ENCODE measurements at places on chromosomes 16 and 17.
A peak's percentile ranks its signal among the peaks of the same experiment; 100 is the strongest.

DNA sequence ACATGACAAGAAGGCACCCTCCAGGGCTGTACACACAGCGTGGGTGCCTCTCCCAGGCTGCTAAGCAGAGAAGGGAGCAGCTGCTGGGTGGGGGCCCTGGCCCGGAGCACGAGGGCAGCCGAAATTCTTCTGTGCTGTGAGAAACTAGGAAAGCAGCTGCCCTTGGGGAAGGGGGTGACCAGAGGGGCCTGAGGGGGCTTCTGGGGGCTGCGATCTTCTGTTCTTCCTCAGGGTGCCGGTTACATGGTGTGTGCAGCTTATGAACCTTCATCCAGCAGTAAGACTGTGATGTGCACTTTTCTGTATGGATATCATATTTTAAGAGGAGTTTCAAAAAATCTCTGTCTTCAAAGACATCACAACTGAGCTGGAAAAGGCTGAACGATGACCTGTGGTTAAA lies 43.2 kb upstream of the METRNL start:
- DNase-seq, result no peak

DNA sequence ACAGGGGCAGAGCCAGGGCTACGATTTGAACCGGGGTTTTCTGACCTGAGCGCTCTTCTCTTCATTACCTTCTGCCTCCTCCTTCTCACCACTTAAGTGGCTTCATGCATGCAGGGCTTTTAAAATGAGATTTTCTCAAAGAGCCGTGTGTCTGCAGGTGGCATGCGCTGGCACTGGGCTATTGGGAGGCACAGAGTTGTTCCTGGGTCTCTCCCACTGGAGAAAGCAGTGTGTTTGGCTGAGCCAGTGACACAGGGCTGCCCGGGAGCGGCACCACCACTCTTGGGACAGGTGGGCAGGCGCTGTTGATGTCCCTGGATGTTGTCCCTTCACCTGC lies 218.8 kb upstream of the CHMP6 start:
- DNase-seq, result no peak

DNA sequence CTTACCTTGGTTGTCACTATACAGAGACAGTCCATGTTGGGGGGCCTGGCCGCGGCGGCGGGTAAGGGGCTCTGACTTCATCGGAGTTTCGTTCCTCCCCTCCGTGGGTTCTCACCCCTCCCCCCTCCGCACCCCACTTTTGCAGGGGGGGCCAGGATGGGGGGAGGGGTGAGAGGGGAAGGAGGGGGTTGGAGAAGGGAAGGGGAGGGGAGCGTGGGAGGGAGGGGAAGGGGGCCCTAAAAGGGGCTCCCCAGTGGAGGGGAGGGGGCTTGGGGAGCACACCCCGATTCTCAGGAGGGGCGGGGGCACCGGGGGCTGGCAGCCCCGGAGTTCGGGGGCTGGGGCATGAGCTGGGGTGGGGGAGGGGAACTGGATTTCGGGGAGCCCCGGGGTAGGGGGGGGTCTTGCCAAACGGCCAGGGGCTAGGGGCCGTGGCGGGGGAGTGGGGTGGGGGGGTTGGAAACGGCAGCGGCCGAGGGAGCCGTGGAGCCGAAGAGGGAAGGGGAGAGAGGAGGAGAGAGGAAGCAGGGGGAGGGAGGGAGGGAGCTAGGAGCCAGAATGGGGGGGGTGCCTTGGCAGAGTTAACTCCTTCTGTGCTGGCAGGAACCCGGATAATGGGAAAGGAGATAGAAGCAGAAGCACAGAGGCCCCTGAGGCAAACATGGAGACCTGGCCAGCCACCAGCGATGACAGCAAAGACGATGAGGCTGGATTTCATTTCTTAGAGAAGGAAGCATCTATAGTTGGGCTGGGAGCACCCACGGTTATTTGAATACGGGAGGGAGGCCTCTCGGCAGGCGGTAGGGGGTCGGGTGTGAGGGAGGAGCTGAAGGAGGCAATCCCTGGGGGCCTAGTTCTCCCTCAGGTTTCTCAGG lies 2.3 kb downstream of the DLG4 start:
- peak; percentile 76 for DNase-seq

GRCh38 chr16:15653227-15653626 lies 3.2 kb downstream of the NDE1 start:
- peak; percentile 92 for DNase-seq

DNA sequence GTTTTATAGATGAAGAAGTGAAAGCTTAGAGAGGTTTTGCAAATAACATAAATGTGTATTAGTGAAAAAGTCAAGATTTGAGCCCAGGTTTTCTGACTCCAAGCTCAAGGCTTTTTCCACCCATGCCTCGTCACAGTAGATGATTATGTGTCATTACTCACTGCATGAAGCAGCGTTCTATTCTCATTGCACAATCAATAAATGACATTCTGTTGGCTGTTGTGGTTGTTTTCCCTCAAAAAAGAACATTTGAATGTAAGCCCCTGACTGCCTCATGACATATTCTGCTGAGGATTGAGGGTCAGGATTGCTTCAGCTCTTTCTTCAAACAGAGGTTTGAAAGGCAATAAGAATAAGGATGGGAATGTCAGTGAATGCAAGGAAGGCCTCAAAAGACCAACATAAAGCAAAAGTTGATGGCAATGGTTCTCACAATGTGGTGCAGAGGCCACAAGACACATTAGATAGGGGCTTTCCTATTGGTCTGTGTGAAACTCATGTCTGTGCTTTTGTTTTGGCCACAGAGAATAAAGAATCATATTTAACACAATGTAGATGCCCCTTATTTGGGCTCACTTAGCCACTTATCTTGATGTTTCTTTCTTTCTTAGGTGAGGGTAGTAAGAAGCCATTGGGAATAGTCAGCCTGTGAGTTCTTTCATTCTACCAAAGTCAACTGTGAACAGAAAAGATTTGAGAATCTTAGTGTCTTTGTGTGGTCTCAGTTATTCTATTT lies 5.4 kb upstream of the MMD start:
- peak; percentile 89 for DNase-seq

GRCh38 chr16:84740596-84741116 lies 40.9 kb downstream of the USP10 start:
- peak; percentile 69 for DNase-seq

DNA sequence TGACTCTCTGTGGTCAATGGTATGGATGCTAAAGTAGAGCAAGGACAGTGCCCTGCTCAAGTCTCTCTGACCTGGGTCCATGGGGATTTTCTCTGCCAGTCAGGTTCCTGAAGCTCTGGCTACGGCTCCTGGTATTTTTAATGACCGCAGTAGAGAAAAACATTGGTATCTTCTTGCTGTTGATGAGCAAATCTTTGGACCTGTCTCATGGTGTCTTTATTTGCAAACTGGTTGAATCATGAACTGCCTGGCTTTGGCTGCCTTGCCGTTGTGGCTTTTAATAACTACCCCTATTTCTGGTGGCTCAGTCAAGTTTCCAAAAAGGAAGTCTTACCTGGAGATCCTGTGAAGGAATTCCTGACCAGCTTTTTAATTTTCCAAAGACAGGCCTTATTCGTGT lies 8.7 kb downstream of the FAM234A start:
- DNase-seq, result no peak

GRCh38 chr16:13305019-13305755 lies 403.8 kb downstream of the SHISA9 start:
- no peak for DNase-seq

- no peak for DNase-seq
Observed at GRCh38 chr17:36066365-36066985, 2.4 kb downstream of the CCL18 start.

GRCh38 chr17:61203671-61204131 lies 195.9 kb upstream of the TBX2 start:
- no peak for DNase-seq

- DNase-seq, result peak; percentile 77
Observed at GRCh38 chr16:85370881-85371651, 242.1 kb upstream of the GSE1 start.

DNA sequence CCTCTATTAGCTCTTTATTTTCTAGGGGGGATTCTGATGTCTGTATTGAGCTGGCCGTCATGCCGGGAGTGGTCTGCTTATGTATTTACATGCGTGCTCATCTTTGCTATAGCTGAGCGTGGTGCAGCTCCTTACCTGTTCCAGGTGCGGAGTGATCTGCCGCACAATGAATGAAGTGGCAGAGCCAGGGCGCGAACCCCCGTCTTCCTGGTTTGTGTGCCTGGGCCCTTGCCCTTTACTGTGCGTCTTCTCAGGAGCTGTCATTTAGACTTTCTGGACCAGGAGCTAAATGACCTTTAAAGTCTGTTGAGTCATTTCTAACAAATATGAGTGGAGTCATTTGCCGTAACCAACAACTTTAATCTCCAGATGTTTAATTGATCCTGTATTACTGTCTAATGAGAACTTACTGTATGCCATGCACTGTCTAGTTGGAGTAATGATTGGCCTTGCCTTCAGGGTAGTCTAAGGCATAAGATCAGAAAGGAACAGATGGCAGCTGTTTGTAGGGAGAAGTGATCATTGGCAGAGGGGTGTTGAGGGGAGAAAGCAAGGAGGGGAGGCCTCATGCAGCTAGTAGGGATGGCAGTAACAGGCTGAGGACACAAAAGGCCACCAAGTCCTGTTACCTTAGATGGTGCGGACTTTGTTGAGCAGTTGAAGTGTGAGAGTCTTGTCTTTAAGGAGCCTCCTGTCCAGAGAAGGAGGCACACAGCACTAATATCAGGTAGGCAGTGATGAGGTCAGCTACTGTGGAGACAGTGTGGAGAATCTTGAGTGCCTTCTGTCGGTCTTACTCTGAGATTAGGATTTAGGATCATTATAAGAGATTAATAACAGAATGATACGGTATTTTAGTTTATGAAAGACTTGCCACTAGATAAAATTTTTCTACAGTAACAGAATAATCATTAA lies 53.9 kb downstream of the USP10 start:
- no peak for DNase-seq

DNA sequence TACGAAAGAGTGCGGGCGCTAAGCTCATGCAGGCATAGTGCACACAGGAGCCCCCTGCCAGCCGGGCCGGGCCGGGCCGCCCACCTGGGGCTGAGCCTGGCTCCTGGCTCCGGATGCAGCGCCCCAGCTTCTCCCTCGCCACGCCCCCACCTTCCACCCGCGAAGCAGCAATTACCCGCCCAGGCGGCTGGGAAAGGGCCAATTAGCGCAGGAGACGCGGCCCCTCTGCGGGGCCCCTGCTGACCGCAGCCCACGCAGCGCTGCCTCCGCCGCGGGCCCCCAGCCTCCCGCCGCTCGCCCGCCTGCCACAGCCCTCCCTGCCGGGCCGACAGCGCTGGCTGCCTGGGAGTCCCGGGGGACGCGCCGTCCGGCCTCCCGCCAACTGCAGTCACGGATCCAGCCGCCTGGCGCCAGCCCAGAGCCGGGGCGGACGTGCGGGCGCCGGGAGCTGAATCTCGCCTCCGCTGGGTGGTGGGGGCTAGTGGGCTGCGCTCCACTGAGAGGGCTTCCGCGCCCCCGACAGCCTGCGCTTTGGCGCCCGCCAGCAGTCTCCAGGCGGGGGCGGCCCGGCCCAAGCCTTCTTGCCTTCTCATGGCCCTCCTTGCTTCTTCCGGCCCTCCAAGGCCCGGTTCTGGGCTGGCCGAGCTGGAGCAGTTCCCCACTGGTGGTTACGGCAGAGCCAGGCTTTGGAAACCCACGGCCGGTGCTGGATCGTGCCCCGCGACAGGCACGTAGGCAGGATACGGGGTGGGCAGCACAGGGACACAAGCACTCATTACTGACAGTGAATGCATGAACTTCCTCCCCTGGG lies 14.9 kb upstream of the CBFB start:
- DNase-seq, result peak; percentile 61

DNA sequence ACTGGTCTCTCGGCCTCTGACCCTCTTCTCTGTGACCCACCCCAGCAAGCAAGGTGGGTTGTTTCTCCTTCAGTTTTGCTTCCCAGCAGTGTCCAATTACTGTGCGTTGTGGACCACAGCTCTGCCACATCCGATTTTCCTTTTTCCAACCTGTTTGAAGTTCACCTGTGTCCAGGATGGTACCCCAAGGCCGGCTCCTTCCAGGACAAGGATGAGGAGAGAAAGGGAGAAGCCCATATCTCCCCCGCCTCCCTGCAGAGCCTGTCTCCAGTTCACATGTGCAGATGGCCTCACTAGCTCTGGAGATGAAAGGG lies 13.5 kb downstream of the NMRAL1 start:
- no peak for DNase-seq

GRCh38 chr16:24349320-24349719 lies 93.2 kb downstream of the CACNG3 start:
- no peak for DNase-seq

DNA sequence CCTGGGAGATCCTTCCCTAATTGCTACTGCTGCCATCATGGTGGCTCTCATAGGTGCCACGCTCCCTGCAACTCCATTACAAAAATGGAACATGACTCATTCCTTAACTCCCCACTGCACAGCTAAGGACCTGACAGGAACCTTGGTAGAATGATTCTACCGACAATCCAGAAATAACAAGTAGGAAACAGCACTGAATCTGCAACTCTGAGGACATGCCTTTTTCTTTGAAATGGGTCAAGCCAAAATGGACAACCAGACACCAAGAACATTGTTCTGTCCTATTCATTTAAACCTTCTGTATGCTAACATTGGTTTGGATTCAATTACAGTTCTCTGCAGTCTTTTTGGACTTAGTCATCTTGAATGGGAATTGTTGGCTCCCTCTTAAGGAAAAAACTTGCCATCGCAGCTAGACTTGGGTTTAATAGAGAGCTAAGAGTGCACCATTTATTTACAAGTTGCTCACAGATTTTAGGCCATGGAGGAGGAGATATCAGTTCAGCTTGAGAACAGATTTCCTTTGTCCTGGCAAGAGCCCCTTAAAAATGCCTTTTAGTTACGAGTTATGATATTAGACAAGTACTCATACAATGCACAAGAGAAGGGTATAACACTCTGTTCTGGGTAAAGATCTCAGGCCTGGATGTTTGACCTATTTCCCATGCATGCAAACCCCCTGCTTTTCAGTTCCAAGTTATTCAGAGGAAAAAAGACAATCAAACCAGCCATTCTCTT lies 20.9 kb upstream of the NSRP1 start:
- DNase-seq, result peak; percentile 75

- no peak for DNase-seq
Observed at GRCh38 chr16:86038926-86039310, 140.0 kb downstream of the IRF8 start.

DNA sequence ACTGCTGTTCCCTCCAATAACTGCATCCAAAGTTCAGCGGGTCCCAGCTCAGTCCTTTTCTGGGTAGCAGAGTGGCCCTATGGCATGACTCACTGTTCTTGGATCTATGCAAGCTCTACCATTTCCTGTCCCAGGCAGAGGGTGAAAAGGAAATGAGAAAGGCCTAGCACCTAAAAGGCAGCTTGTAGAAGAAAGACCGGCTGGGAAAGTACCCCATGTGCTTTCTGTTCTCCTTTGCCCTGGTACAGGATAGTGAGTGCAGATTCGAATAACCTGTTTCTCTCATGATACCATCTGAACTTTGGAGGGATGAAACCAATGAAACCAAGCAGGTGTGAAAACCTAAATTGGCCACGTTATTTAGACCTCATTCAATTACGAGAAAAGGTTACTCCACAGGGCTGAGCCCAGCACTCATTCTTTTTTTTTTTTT lies 12.7 kb upstream of the HASPIN start:
- no peak for DNase-seq

- no peak for DNase-seq
Observed at GRCh38 chr17:75891022-75891604, 5.6 kb downstream of the TRIM65 start.

DNA sequence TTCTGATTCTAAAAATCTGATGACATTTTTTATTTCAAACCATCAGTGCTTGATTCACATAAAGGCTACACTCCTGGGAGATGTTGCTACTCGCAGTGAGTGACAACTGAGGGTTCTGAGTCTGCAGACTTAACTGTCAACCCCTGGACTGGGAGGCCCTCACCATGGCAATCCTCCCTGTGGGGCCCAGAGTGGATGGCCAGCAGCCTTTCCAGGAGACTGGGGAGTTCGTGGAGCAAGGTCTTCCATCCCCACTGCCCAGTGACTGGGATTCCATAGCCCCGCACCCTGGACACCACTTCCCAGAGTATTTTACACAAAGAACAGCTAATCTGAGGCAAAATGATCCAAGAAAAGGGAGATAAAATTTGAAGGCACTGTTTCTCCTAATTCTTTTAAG lies 59.3 kb downstream of the CREBBP start:
- DNase-seq, result no peak

Data from fibroblast of gingiva (primary cell).